ENCODE measurements at places on chromosomes 16 and 17. TPM values are rescaled to one million over a fixed set of nuclear protein-coding genes. Genes with fewer than 3 reads are reported as not detected.

CCL8 gene
- total RNA-seq = not detected

TBX6 gene
- total RNA-seq = 0.24 TPM

TNFSF12 gene
- 9.9 TPM for total RNA-seq

CDYL2 gene
- total RNA-seq = 0.38 TPM

SERPINF2 gene
- 3.1 TPM for total RNA-seq

KRT27 gene
- 0.06 TPM for total RNA-seq

CORO1A gene
- total RNA-seq = 2.7 TPM

BICDL2 gene
- total RNA-seq = not detected

TMEM238L gene
- total RNA-seq = not detected

VAMP2 gene
- total RNA-seq = 31.4 TPM

OTOP2 gene
- total RNA-seq = 0.08 TPM

RCVRN gene
- not detected for total RNA-seq

KRTAP16-1 gene
- not detected for total RNA-seq

TEDC2 gene
- 19.2 TPM for total RNA-seq

ARL4D gene
- total RNA-seq = 26.8 TPM

KRTAP4-4 gene
- total RNA-seq = not detected

MYH13 gene
- not detected for total RNA-seq

PLSCR3 gene
- 43.2 TPM for total RNA-seq

AANAT gene
- total RNA-seq = 0.35 TPM

SEPTIN12 gene
- total RNA-seq = not detected

MEFV gene
- total RNA-seq = 0.02 TPM

KRTAP2-3 gene
- 0.20 TPM for total RNA-seq

ZFHX3 gene
- 7.6 TPM for total RNA-seq

CDH5 gene
- total RNA-seq = 0.23 TPM

IGSF6 gene
- not detected for total RNA-seq

GRAPL gene
- total RNA-seq = 0.12 TPM

TERB1 gene
- total RNA-seq = not detected

TLK2 gene
- 34.0 TPM for total RNA-seq

SOST gene
- total RNA-seq = not detected

FBXW10 gene
- 0.97 TPM for total RNA-seq

SPOP gene
- total RNA-seq = 42.3 TPM

SSTR5 gene
- total RNA-seq = 0.38 TPM

C16orf46 gene
- 0.89 TPM for total RNA-seq
